ENCODE measurements at places on chromosomes 4 and X.

DNA sequence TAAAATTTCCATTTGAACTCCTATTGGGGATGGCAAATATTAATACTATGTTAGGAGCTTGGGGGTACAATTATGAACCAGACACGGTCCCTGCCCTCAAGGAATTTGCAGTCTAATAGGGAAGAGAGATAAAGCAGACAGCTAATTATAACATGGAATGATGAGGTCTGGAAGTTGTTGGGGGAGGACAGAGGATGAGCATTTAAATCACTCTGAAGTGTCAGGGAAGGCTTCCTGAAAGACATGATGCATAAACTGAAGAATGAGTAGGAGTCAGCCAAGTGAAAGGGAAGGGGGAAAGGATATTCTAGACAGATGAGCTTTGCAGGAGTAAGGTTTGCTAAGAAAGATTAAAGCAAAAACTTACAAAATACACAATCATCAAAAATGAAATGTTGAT is 15.9 kb downstream of the PLAC1 start:
- DNase-seq = no peak

DNA sequence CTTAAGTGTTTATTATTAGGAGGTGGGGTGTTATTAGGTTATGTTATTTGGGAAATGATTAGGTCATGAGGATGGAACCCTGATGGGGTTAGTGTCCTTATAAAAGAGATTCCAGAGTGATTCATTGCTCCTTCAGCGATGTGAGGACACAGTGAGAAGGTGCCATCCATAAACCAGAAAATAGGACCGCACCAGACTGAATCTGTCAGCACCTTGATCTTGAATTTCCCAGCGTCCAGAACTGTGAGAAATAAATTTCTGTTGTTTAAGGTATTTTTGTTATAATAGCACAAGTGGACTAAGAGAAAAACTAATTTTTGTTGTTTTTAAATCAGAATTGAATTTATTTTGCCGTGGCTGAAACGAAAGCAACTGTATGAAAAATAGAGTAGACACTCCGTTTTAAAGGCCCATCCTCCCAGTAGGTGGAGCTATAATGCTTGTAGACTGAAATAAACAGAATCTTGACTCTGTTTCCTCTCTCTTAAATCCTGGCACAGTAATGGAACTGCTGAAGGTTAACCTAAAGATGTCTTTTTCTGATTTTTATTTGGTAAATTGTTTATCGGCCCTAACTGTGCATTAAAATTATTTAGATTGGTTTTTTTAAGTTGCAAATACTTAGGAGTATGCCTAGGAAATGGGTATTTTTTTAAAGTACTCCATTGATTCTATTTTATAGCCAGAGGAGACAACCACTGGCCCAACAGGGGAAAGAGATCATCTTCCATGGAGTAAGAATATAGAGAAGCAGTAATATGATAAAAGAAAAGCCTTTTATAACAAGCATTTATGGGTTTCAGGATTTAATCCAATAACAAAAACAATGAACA is 133.2 kb upstream of the ADAMTS3 start:
- no peak for DNase-seq

- no peak for DNase-seq
These were observed 133.6 kb upstream of the CPEB2 start for GRCh38 chr4:14868426-14869395.

- DNase-seq = no peak
These were observed 55.0 kb upstream of the GAB1 start for GRCh38 chr4:143281507-143282190.

- DNase-seq = no peak
These were observed 39.7 kb downstream of the AKAP4 start for GRCh38 chrX:50161127-50161526.

GRCh38 chr4:71518283-71518989 is 179.6 kb downstream of the SLC4A4 start:
- DNase-seq = no peak

DNA sequence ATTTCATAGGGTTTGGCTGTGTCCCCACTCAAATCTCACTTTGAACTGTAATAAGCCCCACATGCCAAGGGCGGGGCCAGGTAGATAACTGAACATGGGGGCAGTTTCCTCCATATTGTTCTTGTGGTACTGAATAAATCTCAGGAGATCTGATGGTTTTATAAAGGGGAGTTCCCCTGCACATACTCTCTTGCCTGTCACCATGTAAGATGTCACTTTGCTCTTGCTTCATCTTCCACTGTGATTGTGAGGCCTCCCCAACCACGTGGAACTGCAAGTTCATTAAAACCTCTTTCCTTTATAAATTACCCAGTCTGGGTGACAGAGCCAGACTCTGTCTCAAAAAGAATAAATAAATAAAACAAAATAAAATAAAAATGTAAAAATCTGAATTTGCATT is 95.9 kb downstream of the PDS5A start:
- no peak for DNase-seq

- DNase-seq = no peak
These were observed 134.8 kb upstream of the PPARGC1A start for GRCh38 chr4:24024605-24025004.

GRCh38 chr4:184136525-184136924 is 81.1 kb downstream of the ENPP6 start:
- DNase-seq = no peak

- no peak for DNase-seq
These were observed 88.5 kb downstream of the FRAS1 start for GRCh38 chr4:78145622-78146021.

- no peak for DNase-seq
These were observed at the start of gene H2BW2 for GRCh38 chrX:104039689-104040505. TSS of gene H2BW2 (plus strand) at chrX:104039956. CDS start at chrX:104039995, 39 bp downstream.

DNA sequence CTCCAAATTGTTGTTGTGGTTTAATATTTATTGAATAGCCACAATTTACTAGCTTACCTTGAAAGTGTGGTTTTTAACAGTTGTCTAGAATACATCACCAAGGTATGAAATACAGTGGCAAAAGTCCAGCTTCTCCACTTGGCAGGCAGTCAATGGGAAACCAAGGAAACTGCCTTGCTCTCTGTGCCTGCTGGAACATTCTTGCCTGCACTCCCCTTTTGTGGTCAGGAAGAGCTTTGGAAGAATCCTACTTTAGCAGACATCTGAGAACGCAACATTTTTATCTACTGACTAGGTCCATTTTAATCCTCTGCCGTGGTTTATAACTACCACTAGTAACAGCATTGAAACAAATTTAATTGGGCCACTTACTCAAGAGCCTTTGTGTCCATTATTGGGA is 64.5 kb downstream of the TENM3 start:
- DNase-seq = no peak

GRCh38 chr4:145736241-145736831 is 56.4 kb downstream of the C4orf51 start:
- no peak for DNase-seq

DNA sequence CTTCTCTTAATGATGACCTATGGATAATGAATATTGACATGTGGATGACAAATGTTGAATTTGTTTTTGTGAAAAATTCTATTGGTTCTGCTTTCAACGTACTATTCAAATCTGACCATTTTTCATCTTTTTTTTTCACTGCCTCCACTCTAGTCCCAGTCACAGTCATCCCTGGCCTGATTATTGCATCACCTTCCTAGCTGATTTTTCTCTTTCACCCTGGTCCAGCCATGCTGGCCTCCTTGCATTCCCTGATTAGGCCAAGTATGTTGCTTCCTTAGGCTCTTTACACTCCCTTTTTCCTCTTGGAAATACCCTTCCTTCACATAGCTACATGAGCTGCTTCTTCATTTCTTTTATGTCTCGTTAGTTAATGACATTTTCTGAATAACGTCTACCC is 58.1 kb upstream of the MAP9 start:
- no peak for DNase-seq

GRCh38 chr4:36026348-36026880 is 217.9 kb downstream of the ARAP2 start:
- DNase-seq = no peak

GRCh38 chrX:136710325-136710951 is 62.5 kb downstream of the CD40LG start:
- DNase-seq = no peak

GRCh38 chrX:148917441-148917840 is 417.0 kb downstream of the AFF2 start:
- DNase-seq = no peak

DNA sequence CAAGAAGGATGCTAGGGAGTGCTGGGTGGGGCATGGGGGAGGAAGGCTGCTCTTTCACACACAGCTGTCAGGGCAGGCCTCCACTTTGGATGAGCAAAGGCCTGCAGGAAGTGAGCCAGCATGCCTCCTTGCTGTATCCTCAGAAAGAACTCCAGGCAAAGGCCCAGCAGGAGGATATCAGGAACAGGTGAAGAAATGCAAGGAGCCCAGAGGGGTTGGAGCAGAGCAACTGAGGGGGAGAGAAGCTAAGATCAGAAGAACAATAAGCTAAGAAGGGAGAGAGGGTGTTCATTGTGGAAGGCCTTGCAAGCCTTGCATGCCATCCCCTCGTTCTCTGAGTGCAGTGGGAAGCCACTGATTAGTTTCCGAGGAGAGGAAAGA is 115.1 kb downstream of the CAMK2D start:
- no peak for DNase-seq

DNA sequence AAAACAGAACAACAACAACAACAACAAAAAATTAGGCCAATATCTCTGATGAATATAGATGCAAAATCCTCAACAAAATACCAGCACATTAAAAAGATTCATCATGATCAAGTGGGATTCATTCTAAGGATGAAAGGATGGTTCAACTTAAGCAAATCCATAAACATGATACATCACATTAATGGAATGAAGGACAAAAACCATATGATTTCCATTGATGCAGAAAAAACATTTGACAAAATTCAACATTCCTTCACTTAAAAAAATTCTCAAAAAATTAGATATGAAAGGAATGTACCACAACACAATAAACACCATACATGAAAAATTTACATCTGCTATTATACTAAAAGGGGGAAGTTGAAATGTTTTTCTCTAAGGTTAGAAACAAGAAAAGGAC is 103.3 kb downstream of the IL15 start:
- DNase-seq = no peak

DNA sequence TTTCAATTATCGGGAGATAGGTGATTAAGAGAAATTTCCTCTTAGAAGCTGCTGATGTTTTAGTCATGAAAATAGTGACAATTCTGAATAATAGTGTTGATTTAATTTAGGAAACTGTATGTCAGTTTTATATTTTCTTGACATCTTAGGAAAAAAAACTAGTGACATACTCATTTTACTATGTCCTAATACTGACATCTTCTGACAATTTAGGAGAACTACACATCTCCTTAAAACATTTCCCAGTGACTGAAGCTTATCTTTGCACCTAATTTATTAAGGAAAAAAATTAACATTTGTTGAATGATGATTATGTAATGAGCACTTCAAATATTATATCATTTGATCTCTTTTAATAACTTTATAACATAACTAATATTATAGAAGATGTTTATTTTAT is 42.0 kb upstream of the RBMXL3 start:
- DNase-seq = no peak

- no peak for DNase-seq
These were observed 28.1 kb downstream of the ABLIM2 start for GRCh38 chr4:8130346-8131066.

GRCh38 chr4:16158504-16158852 is 67.8 kb downstream of the TAPT1 start:
- no peak for DNase-seq

GRCh38 chr4:129342819-129343408 is 247.0 kb downstream of the C4orf33 start:
- DNase-seq = no peak

DNA sequence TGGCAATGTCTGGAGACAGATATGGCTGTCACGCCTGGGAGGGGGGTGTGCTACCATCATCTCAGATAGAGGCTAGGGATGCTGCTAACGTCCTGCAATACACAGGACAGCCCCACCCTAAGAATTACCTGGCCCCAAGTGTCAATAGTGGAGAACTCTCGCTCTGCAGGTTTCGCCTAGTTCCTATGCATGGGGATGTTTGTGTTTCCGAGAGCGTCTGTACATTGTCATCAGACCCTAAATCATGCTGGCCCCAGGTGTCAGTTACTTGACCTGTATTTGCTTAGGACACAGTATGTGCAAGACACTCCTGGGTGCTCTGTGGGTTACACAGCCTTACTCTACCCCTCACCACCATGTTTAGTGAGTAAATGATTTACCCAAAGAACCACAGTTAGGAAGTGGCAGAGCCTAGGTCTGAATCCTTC is 90.8 kb downstream of the AFF1 start:
- no peak for DNase-seq

DNA sequence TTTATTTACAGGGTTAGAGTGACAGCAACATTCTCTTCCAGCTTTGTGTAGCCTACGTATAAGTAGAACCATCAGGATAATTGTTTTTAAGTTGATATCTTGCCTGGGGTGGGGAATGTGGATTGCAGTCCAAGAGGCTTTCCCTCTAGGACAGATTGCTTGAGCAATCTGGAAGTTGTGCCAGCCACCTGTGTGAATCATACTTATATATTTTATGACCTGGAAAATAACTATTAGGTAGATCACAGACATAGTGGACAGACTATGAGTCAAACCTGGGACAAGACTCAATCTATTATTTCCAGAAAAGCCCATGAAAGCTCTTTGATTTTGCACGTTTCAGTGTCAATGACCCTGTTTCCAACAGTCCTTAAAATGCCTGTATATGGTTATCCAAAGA is 98.9 kb downstream of the TLL1 start:
- DNase-seq = no peak

DNA sequence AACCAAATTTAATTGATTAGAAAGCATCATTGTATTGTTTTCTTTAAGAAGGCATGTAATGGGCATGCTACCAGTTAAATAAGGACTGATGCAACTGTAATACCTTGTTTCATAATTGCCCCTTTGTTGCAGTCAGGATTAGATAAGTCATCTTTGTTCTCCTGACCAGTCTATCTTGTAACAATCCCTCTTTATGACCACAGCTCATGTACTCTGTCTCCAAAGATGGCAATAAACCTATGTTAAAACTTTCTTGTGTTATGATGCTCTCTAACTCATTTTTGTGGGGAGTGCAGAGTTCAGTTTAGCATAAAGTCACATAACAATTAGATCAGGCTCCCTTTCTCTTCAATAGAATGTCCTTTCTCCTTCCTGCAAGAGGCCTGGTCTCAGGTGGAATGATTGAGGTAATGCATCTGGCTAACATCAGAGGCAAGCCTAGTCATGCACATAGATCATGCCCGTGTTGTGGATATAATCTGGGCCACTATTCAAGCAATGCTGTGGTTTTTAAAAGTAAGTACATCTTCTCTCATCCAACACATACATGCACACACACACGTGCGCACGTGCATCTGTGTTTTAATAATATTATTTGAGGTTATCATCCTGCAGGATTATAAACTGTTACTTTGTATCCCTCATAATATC is 45.6 kb downstream of the TMEM154 start:
- DNase-seq = no peak

DNA sequence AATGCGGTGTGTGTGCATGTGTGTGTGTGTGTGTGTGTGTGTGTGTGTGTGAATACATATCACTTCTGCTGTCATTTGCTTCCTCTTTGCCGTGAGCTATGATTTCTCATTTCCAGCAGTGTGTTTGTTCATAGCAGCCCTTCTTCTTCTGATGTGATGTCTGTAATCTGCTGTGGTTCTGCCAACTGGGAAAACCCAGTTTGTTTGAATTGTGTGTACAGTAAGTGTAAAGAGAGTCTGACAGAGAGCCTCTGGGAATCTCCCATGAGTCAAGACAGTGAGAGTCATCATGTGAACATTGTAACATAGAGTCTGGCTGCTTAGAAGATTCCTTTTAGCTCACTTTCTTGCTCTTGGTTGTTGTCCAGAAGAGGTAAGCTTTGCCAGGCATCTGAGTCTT is 8.4 kb upstream of the NWD2 start:
- no peak for DNase-seq

Measured in vagina (tissue), 2 donors.